ENCODE measurements at places on chromosomes 12 and 14.

GRCh38 chr12:100919116-100919515 is 124.5 kb downstream of the ANO4 start:
- DNase-seq, result no peak

GRCh38 chr14:58849601-58850000 is 211.8 kb downstream of the DACT1 start:
- no peak for DNase-seq

GRCh38 chr12:42670719-42671118 is 81.2 kb upstream of the PRICKLE1 start:
- no peak for DNase-seq

GRCh38 chr12:49198431-49199155 is 9.7 kb upstream of the TUBA1A start:
- no peak for DNase-seq

DNA sequence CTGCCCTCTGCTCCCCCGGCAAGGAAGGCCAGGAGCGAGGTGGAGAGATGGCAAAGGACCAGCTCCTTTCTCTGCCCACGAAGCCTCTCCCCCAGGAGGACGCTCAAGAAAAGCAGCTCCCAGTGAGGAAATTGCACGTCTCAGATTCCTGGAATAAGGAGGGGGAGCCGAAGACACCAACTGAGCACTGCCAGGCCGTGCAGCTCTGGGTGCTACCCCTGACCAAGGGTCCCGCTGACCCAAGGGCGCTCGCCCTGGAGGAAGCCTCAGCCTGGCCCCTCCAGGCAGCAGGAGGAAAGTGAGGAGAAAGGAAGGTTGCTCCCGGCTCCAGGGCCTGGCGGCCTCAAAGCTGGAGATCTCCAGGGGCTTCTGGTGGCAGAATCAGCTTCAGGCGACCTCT is 174.1 kb upstream of the SFSWAP start:
- DNase-seq, result no peak
